ENCODE measurements at places on chromosomes 5 and 9.

DNA sequence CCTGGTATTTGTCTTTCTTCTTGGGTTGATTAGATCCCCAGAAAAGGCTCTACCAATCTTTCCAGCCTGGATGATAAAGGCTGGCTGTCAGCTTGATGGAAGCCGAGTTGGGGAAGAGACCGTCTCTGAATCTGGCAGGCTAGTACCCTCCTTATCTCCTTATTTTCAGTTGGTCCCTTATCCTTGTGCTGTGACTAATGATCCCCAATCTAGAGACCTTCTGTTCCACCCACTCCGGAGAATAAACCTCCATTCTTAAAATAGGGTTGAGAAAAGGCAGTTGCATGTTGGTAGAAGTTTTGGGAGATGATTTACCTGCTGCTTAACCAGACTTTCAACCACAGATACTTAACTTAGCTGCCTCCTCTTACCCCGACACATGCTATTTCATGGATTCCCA, 52.3 kb downstream of the PRKACG start:
- DNase-seq: no peak

DNA sequence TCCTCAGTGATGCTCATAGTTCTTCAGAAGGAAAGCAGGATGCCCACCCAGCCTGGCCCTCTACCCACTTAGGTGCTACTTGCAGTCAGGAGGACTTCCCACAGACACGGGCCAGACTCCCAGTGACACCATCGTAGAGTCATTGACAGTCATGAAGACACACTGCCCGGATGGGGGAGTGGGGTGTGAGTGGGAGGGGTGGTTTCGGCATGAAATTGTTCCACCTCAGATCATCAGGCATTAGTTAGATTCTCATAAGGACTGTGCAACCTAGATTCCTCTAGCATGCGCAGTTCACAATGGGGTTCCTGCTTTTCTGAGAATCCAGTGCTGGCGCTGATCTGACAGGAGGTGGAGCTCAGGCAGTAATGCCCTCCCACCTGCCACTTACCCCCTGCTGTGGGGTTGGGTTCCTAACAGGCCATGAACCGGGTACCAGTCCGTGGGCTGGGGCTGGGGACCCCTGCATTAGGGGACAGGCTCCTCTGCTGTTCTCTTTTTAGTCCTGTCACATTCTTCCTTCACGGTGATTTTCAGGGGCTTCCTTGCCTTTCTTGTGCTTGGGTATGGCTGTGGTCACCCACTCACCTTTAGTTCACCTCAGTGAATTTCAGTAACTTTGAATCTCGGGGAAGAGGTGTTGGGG, 88.2 kb upstream of the ANKRD55 start:
- DNase-seq: no peak

DNA sequence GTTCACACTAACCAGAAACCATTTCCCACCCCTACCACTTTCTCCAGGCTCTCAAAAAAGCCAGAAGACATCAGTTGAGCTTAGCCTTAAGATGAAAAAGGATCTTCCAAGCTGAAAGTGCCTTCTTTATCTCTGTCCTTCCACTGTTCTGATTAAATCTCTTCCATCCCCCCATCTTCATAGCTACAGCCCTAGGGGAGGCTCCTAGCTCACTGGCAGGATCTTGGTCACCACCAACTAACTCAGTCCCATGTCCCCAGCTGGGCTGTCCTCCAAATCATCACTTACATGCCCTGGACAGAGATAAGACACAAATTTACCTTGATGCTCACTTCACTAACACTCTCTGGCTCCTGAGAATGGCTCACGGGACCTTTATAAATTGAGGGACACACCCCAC, 14.3 kb downstream of the LCP2 start:
- no peak for DNase-seq

DNA sequence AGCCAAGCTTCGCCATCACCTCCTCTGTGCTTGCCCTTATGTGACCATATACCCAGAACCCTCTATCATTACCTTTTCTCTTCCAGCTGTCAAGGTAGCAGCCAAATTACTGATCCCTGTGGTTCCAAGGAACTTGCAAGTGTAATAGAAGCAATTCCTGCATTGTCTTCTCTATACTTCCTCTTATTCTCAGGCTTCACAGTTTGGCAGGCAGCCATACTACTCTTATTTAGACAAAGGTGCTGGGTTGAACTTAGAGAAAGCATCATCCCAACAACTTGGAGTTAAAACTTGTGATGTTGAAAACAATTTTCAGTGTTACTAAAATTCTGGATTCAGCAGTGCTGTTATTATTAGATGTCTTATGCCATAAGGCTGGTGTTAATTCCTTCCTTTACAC, 93.2 kb downstream of the NLN start:
- no peak for DNase-seq

DNA sequence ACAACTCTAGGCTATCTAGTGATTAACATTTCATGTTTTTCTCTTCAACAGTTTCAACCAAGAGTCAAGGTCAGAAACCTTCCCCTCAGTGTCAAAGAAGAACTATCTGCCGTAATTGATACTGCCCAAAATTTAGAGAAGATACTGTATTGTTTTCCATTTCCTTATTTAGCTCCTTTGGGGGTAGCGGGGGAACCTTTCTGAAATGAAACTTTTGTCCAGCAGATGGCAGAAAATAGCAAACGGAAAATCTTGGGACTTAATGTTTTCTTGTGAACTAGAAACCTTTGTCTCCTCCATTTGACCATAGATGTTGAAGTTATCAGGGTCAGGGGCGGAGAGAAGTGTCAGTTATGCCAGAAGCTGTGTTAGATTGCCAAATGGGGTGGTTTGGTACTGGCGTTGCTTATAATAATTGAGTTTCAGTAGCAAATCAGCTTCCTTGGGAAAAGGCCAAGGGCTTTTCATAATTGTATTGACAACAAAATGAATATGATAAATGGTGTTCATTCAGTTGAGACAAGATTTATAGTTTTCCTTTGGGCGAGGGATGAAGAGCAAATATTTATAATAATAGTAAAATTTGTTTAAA, 101.7 kb upstream of the TLX3 start:
- DNase-seq: no peak

DNA sequence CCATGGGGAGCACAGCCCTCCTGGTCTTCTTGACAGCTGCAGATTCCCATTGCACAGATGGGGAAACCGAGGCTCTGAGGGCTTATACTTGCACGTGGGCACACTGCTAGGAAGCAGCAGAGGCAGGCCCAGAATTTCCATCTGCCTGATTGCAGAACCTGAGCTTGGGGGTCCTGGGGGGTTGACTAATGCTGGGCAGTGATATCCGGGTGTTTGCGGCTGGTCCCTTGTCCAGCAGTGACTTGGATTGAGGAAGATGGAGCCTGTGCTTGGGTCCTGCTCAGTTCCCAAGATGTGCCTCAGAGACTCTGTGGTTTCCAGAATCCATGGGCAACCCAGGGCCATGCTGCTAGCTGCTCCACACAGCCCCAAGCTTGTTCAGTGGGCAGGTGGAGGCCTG, 91.2 kb downstream of the PHF2 start:
- DNase-seq: no peak

DNA sequence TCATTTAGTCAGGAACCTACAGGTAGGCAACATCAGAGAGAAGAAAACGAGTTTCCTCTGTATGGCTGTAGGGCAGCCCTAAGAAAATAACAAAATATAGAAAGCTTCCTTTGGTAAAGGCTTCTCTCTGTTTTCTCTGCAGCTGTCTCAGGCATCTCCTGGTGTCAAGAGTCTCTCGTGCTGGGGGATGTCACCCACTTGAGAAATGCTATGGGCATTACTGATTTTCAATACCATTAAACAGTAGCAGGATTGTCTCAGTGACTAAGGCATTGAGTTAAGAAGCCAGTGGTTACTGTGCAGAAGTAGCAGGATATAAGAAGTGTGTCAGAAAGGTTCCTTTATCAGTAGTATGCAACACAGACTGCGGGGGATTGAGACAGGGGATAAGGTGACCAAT, 32.4 kb downstream of the LIFR start:
- DNase-seq: no peak

DNA sequence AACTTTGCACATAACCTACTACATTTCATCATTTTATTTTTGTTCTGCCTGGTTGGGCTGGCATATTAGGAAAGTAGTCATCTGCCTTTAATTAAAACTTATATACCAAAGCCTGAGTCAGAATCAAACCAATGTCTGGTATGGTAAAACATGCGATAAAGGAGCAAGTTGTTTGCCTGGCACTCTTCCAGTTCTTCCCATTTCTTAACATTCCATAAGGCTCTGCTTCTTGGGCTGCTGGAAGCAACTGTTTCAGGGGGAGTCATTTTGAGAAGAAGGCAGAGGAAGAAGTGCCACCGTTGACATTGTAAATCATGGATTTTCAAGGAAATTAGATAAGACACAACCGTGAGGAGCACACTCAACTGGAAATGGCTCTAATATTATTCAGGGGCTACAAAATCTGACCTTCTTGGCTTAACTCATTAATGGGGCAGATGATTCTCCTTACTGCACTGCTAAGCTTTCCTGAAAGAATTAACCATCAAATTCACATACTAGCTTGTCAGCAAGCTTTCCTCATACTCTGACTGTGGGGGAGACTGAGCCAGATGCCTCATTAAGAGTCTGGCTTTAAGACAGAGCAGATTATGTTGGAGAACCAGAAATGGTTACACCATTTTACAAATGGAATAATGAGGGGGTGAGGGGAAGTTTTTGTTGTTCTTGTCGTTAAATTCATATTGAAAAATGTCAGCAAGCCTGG, 391.0 kb downstream of the TMEM232 start:
- no peak for DNase-seq

GRCh38 chr5:104513640-104514072, 951.1 kb upstream of the NUDT12 start:
- no peak for DNase-seq

DNA sequence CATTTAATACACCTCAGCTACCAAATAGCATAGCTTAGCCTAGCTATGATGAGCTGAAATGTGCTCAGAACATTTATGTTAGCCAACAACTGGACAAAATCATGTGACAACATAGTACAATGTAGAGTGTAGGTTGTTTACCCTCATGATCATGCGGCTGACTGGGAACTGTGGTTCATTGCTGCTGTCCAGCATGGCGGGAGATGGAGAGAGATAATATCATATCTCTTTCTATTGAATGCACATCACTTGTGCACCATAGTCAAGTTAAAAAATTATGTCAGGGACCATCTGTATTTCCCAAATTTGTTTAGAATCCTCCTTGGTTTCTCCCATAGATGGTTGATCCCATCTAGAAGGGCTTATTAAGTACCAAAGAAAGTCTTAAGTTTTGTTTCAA, 151.1 kb upstream of the ELL2 start:
- DNase-seq: no peak
